ENCODE measurements at places on chromosomes 11 and 22. TPM values are rescaled to one million over a fixed set of nuclear protein-coding genes. Genes with fewer than 3 reads are reported as not detected.

GRCh38 chr22:37229805-37230672 lies 14.0 kb downstream of the RAC2 start:
- peak; percentile 85 for DNase-seq

DNA sequence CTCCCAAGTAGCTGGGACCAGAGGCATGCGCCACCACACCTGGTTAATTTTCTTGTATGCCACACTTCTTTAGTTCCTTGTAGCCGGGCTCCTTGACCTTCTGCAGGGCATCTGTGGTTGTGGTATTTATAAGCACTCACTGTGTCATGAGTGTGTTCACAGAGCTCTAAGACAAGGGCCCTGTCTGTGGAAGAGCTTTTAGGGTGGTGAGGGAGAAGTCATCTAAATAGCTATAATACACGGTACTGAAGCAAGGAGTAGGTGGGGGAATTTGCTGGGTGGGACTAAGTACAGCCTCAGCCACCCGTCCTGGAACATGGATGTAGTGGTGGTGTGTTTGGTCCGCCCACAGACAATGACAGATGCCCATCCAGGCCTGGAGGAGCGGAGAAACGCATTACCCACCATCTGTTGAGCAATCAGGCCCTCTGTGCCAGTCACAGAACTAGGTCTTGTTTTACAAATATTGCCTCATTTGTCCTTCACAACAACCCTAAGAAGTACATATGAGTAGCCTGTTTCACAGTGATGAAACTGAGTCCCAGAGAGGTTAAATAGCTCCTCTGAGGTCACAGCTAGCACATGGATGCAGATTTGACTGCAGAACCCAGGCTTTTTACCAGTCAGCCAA lies 10.1 kb downstream of the ACO2 start:
- DNase-seq, result no peak

DNA sequence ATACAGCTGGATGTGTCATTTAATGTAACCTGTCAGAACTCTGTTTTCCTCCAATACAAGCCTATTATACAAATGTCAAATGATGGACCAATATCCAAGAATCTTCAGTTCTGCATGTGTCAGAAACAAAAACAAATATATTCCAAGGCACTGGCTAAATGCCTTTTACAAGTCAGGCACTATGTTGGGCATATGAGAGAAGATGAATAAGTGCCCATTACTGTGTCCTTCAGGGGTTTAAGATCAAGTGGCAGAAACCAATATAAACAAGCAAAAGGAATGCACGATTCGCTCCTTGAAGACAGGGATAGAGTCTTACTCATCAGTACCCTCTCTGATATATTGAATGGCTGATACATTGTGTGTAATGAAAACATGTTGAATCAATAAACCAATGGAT lies 254.4 kb downstream of the TTC28 start:
- DNase-seq, result no peak

DNA sequence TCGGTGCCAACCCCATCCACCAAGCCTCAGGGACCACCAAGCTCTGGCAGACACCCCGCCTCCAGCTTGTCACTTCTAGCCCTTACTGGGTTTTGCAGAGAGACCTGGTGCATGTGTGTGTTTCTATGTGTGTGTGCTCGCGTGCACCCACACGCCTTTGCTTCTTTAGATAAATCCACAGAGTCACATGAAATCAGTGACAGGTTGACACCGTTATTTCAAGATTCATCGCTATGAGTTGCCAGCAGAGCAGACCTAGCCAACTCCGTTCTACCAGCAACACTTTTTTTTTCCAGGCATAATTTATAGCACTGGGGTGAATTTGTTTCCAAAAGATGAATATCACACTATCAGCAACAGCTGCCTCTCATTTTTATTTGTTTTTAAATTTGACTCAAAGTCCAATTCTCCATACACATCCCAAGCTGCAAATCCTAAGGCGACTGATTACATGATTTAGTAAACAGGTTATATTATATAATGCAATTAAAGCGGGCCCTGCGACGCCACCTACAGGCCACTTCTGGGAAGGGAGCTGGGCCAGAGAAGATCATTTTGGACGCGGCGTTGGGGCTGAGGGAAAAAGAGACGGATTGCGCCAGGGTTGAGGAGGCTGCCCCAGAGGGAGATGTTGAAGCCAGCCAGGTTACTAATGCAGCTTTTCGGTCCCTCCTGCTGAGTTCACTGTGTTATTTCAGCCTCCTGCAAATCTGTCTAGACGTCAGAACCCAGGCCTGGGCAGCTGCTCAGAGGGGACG lies 150.5 kb downstream of the FEZ1 start:
- DNase-seq, result peak; percentile 13

DNA sequence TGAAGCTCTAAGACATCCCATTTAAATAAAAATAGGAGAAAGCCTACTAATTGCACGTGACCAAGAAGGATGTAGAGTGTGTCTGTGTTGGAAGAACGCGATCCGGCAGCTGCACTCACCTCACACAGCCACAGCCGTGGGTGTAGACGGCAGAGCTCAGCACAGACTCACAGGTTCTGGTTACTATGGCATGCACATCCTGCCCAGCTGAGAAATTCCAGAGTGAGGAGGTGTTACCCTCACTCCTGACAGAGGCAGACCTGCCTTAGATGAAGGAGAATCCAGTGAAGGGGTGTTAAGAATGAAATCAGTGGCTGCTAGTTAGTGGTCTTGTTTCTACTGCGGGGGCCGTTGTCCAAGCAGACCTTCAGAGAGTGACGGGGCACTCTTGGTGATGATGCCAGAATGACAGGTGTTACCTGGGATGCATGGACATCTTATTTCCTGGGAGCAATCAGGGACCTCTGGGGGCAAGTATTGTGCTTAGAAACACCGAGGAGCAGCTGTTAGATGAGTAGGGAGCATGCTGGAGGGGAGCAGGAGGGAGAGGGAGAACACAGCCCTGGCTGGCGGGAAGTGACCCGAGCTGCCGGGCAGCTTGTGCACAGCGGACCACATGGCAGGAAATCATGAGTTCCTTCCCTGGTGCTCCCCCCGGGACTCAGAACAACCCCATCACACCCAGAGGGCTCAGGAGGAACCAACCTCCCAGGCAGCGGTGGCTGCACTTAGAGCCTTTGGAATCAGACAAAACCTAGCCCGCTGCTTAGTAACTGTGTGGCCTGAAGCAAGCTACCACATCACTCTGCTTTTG lies 12.3 kb downstream of the KCNJ5 start:
- no peak for DNase-seq

GRCh38 chr11:91314521-91314920 lies 910.1 kb upstream of the FAT3 start:
- no peak for DNase-seq

GRCh38 chr22:24247564-24248344 lies 2.9 kb upstream of the GGT5 start:
- no peak for DNase-seq

DNA sequence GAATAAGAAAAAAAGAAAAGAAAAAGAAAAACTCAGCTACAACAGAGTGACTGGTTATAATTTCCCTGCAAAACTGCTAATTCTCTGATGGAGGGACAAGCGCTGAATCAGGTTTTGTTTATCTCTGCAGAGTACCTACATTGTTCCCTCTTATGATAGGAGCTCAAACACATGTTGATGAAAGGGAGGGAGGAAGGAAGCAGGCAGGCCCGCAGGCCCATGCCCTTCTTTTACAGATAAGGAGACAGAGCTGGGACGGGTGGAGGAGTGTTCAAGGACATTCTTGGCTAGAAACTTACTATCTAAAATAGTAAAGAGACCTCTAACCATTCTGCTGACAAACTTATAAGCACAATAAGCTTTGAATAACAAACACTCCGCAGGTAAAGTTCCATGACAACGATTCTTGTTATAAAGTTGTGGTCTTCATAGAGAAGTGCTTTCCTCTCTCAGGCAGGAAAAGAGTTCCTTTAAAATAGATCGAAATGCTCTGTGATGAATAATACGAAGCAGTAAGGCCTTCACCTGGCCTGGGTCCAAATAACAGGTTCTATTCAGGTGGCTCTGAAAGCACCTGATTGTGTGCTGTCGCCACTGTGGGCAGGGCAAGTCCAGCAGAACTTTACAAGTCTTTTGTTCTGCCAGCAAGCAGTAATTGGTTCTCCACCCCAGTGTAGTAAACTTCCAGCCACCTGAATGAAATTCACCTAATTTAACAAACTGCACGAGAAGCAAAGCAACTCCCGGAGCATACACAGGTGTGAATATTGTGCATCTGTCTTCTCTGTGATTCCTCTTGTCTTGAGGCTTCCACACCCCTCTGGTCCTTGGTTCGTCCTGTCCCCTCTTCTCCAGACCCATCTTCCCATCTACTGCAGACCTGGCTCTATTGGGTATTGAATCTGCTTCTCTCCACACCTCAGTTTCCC lies 15.3 kb upstream of the MICAL2 start:
- no peak for DNase-seq

GRCh38 chr11:6197466-6198200 lies 1.4 kb upstream of the OR52W1 start:
- no peak for DNase-seq

GRCh38 chr11:12189543-12190235 lies 79.3 kb downstream of the MICAL2 start:
- no peak for DNase-seq

GRCh38 chr11:1744891-1745700 lies 5.3 kb downstream of the IFITM10 start:
- no peak for DNase-seq

DNA sequence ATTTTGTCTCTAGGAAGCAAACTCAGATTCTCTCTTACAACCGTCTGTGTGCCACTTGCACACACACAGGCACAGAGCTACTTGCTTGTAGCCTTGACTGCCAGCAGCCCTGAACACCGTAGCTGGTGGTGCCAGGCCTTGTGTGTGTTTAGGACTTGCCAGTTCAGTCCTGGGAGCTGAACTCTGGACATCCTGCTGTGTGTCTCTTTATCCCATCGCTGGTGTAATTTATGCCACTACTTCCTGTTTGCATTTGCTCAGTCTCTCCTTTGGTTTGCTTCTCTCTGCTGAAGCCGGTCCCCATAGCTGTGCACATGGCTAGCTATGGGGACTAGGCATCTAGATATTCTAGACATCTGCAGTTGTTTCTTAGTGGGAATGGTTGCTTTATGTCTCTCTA lies 24.0 kb downstream of the MARK2 start:
- no peak for DNase-seq

DNA sequence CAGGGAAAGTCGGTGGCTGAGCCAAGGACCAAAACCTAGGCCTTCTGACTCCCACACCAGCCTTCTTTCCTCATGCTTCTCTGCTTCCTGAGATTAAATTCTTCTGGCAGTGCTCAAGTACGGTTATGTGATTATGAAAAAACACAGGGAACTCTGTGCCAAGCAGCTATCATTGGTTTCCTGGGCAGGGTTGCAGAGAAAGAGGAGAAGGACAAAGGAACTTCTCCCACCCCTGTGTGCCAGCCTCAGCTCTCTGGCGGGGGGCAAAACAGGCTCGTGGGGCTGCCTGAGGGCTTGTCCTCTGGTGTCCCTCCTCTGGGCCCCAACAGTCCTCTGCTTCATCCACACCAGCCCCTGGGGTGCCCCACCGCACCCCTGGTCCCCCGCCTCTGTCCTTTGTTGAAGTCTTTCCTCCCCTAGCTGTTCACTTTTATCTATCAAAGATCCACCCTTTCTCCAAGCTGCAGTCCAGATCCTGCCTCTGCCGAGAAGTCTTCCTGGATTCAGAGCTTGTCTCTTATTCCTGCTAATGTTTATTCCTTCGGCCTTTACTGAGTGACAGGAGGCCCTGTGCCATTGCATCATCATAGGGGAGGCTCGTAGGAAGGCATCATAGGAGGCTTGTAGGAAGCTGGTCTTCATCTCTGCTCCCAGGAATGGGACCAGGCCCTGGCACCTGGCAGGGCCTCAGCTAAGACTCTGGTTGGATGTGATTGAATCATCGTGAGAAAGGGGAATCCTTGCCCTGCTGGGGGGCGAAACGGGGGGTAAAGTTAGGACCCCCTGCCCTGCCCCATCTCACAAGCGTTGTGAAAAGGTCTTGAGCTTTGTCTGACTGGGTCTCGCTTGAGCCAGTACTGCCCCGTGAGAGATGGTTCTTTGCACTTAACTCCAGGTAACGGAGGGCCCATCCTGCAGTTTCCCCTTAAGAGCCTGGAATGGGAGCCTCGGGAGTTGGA lies 11.5 kb upstream of the FTH1 start:
- no peak for DNase-seq

GRCh38 chr11:23988381-23989006 lies 508.4 kb upstream of the LUZP2 start:
- DNase-seq, result no peak

- no peak for DNase-seq
Observed at GRCh38 chr11:60781286-60781980, 3.7 kb upstream of the MS4A10 start.

DNA sequence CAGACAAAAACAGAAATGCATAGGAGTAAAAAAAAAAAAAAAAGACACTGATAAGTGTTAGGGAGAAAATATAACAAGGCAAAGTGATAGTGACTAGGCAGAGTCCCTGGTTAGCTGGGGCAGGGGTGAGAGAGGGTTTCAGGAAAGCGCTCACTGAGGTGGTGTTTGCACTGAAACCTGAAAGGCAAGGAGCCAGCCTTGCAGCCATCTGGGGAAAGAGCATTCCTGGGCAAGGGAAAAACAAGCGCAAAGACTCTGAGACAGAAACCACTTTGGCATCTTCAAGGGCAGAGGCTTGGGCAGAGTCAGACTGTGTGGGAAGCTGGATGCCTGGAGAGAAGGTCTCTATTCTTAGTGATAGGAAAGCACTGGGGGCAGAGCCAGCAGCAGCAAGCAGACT lies 14.5 kb downstream of the CLMP start:
- no peak for DNase-seq

GRCh38 chr22:50481440-50482106 lies at the start of gene ADM2:
Gene ADM2 (plus strand): TSS chr22:50481543. CDS start chr22:50481848, 305 bp downstream.
- peak; percentile 69 for DNase-seq

DNA sequence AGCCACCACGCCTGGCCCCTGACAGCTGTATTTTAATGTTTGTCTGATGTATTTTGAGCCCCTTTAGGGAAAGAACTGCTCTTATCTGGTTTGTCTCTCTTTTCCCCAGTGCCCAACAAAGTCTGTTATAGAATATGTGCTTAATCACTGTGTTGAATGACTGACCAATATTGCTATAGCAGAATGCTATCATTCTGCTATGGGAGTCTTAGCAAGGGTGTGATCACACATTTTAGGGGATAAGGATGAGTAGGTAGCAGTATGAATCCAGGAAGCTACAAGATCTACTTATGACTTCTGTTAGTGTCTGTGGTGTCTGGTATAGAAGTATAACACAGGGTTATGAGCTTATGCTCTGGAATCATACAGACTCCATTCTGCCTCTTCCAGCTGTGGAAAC lies 117.5 kb upstream of the RRM1 start:
- no peak for DNase-seq

Gene RPUSD4
- 44.6 TPM for total RNA-seq

Gene CARD18
- not detected for total RNA-seq

Gene DDI1
- not detected for total RNA-seq

Gene MOGAT2
- not detected for total RNA-seq

Gene SPI1
- total RNA-seq, result 0.11 TPM

Gene PSMD13
- 258 TPM for total RNA-seq

Gene VWCE
- total RNA-seq, result 8.1 TPM

Gene ATG16L2
- total RNA-seq, result 86.8 TPM

Gene PRDM11
- 1.9 TPM for total RNA-seq

Gene SLC25A45
- total RNA-seq, result 16.3 TPM

Gene CNTF
- total RNA-seq, result 4.0 TPM

Gene CYP2D6
- total RNA-seq, result 3.6 TPM

Gene CTNND1
- total RNA-seq, result 7.5 TPM

Gene PPP2R1B
- 64.2 TPM for total RNA-seq

Gene APLNR
- not detected for total RNA-seq

All from activated T-helper 2 cell treated with anti-CD3 and anti-CD28 coated beads, Interferon-gamma antibody, Interleukin-2, Interleukin-4, amounts not matched to agents 10 μg/mL and 5 μg/mL and 100 μg/mL, durations not matched to agents 14 hours and 24 hours and 36 hours (primary cell).